ENCODE measurements at places on chromosomes 2 and 18.

- peak; percentile 20 for DNase-seq
Observed at GRCh38 chr18:61833387-61833786, 59.4 kb downstream of the RNF152 start.

DNA sequence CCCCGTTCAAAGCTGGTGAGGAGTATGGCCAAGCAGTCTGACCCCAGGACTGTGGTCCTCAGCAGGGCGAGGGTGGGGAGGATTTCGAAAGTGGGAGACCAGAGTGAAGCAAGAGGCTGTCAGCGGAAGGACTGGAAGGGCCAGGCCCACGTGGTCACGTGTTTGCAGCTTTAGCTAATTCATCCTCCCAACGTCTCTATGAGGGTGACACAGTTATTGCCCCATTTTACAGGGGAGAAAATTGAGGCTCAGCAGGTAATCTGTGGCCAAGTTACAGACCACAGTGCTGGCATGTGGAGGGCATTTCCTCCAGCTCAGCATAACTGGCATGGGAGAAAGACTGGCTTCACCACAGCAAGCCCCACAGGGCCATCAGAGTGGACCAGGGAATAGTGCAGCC, 45.4 kb upstream of the LTBP1 start:
- peak; percentile 71 for DNase-seq

GRCh38 chr2:121561617-121562268, 31.1 kb downstream of the RNU4ATAC start:
- peak; percentile 56 for DNase-seq

DNA sequence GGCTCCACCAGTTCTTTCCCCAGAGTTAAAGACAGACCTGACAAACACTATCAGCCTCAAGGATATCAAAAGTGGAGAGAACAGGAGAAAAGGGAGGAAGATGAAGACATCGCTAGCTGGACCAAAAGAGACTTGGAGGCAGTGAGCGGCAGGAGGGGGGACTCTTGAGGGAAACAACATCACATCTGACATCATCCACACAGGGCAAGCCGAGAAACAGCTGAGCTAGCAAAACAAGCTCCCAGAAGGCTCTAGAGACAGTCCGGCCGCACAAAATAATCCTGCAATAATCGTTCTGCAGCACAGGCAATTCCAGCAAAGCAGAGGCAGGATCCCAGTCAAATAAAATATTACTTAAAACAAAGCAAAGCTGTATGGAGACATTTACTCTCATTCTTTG, 239.8 kb downstream of the EN1 start:
- DNase-seq, result no peak

DNA sequence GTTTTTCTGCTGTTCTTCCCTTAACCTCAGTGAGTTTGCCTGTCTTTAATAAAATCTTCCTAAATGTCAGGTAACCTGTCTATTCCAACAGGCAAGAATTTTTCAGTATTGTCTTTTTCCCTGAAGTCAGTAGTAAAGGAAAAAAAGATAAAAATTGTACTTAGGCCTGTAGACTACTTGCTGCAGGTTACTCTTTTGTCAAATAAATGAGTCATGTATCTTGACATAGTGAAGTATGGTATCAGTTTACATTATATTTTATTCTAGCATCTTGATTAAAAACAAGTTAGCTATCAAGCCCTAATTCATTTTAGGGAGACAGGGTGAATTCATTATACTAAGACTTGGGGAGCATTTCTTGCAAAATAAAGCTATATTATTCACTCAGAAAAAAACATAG, 59.8 kb downstream of the ITGA4 start:
- no peak for DNase-seq

DNA sequence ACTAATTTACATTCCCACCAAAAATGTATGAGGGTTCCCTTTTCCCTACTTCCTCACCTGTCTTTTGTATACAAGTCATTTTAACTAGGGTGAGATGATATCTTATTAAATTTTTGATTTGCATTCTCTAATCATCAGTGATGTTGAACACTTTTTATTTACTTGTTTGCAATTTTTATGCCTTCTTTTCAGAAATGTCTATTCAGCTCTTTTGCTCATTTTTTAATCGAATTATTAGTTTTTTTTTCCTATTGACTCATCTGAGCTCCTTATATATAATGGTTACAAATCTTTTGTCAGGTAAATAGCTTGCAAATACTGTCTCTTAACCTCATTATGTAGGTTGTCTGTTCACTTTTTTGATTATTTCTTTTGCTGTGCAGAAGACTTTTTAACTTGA, 269.4 kb downstream of the CDH19 start:
- no peak for DNase-seq

GRCh38 chr2:40827392-40827791, 375.5 kb upstream of the SLC8A1 start:
- no peak for DNase-seq

GRCh38 chr18:55779691-55780585, 191.9 kb upstream of the TCF4 start:
- DNase-seq, result no peak

DNA sequence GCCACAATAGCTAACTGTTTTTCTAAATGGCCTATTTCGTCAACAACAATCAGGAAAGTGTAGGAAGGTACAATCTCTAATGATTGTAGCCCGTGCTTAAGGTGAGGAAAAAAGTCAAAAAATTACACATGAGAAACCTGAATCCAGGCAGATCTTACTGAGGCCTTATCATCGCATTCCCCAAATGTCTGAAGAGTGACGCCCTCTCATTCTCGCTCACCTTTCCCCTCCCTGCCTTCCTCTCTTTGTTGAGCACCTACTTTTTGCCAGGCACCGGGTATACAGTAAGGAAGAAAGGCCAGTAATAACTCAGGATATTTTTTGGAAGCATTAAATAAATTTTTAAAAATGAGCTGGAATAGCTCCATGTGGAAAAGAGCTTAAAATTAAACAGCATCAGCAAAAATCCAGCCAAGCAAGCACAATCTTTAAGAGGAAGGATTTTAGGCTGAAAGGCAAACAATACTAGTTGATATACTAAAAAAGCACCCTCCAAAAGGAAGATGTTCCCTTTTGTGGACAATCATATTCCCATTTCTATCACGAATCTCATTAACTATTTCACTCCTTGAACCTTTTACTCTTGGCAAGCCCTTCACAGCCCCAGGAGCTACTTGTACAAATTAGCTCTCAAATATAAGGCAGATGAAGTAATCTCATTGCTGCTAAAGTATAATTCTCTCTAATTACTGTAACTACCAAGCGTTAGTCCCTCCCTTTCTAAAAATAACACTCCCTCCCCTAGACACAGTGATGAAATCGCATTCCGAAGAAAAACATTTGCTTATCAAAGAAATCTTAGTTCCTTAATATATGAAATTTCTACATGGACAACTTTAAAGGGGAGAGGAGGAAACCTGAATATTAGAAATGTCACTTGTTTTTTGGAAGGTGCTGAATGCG, 40.0 kb downstream of the STAT1 start:
- no peak for DNase-seq

DNA sequence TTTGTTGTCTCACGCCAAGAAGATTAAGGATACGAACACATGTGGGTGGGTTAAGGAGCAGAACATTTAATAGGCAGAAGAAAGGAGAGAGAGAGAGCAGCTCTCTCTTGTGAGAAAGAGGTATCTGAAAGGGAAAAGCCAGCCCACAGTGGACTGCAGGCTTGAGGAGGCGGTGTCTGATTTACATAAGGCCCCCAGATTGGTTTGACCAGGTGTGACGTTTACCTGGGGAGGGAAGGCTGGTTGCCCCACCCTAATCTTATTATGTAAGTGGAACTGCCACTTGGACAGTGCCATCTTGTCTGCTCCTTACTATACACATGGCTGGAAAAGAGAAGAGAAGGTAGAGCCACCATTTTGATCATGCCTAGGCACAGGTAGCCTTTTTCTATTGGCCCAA, 189.2 kb downstream of the NCK2 start:
- DNase-seq, result no peak

- DNase-seq, result peak; percentile 29
Observed at GRCh38 chr2:48874282-48874681, 118.8 kb upstream of the LHCGR start.

DNA sequence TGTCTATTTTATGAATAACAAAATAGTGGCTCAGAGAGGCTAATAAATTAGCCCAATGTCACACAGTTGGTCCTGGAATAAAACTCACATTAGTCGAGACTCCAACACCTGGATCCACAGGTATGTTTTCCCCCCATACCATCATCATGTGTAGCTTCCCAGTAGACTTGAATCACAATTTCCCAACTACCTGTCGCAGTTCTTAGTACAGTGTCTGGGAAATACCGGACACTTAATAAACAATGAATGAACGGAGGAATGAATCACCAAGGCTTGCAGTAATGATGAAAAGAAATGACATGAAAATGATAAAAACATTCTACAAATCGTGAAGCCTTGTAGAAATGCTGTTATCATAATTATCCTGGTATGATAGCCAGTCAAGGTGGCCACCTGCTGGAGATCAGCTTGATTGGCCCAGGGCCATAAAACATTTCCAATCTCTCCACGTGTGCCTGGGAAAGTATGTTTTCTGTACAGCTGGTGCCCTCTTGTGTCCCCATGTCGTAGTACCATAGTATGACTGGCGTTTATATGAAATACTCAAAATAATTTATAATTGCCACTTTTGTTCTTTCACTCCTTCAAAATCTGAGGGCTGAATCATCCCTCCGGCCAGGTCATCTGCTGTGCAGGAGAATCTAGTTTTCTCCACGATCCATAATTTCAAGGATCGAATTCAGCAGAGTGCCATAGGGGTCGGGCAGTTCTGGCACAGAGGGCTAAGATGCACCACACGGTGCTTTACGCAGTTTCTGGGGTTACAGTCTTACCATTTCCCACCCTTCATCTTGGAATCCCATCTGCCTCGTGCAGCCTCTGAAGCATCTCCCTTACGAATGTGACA, 95.4 kb downstream of the LAMA1 start:
- DNase-seq, result peak; percentile 60

DNA sequence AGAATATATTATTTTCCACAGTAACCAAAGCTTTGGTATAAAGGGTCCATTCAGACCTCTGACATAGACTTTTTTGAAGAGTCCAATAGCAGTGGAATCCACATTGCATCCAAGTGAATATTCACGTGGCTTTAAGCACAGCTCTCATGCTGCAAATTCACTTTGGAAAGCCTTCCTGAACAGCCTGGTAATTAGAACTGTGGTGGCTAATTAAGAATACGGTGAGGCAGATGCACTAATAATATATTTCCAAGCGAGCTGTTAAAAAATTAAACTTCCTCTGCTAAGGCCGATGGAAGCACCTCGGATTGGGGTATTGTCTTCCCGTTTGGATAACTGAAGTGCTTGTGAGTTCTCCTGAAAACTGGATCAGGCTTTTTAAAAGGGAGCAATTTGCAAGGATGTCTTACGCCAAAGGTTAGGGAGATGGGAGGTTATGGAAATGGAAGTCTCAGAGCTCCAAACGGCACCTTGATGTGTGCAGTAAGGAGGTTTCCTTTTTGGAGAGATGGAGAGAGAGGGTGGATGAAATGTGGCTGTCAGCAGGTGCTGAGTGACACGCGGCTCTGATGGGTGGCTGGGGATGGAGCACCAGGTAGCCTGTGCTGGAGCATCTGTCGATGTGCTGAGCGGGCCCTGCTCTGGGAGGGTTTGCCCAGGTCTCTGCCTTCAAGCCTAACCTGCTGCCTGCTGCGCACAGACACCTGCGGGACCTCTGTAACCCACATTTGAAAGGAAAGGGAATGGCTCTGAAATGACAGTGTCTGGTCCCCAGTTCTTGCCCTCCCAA, 37.5 kb downstream of the CABLES1 start:
- no peak for DNase-seq

DNA sequence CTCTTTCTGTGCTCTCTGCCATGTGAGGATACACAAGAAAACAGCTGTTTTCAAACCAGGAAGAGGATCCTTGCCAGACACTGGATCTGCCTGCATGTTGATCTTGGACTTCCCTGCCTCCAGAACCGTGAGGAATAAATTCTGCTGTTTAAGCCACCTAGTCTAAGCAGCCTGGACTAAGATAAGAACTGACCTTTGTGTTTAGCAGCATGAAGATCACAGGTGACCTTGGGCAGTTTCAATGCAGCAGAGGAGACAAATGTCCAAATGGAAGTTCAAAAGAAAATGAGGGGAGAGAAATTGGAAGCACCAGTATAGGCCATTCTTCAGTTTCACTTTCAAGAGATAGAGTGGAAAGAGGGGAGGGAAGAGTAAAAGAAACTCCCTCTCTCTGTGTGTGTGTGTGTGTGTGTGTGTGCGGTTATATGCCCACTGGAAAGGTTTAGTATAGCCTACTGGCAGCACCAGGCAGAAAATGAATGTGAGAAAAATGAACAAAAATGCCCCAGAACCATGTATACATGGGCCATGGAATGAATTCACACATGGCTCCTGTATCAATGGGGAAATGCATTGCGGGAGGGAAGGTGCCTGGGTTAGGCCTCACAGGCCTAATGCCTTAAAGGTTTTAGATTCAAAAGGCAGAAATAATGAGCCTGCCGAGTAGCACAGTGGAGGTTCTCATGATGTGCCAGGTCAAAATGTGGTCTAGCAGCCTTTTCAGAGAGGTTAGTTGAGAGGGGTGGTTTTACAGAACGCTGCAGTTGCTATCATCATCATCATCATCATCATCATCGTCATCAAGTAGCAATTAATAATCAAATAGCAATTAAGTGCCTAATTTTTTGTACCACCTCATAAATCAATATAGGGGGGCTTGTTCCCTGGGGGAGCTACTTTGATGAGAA, 1.1 kb upstream of the CERS6 start:
- peak; percentile 43 for DNase-seq

GRCh38 chr2:23628926-23629771, 244.2 kb downstream of the KLHL29 start:
- DNase-seq, result no peak

- no peak for DNase-seq
Observed at GRCh38 chr2:71614976-71615766, 161.8 kb downstream of the DYSF start.

GRCh38 chr2:1995987-1996386, 251.7 kb upstream of the PXDN start:
- DNase-seq, result peak; percentile 78

DNA sequence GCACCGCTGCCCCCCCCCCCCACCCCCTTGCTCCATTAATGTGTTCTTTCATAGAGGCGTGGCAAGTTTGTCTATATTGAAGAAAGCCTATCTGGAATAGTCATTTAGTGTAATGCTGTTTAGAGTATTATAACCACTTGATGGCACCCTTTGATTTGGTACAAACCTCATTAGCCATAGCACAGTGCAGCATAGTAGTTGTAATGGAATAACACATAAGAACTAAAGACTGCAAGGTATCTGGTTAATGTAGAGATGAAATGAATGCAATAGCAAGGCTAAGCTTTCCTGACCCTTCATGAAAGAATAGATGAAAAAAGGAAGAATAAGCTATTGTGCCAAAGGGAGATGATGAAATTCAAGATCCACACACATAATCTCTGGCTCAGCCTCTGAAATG, 81.9 kb downstream of the EHBP1 start:
- peak; percentile 58 for DNase-seq

DNA sequence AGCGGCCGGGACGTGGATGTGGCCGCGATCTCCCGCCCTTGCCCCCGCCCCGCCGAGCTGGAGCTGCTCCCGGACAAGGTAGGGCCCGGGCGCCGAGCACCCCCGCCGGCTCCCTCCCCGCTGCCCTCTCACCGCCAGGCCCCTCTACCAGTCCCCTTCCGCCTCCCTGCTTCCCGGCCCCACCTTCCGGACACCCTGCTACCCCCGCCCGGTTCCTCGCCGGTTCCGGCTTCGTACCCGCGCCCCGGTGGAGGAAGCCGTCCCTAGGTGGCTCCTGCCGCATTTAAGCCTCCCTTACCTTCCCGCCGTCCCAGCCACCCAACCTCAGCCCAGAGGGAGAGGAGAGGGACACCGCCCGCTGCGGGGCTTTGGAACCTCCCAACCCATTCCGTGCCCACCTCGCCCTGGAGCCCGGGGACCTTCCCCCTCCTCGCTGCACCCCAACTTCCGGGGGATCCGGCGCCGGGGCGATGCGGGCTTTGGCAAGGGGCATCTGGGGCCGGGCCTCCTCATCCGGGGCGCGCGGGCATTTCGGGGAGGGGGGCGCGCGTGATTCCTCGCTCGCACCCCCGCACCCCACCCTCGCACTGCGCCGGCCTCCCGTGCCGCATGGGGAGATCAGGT, 475 bp downstream of the B3GNT2 start:
- peak; percentile 82 for DNase-seq
